Adrenal gland (tissue), 19 donors: ENCODE measurements at places on chromosomes 4 and X. TPM values are rescaled to one million over a fixed set of nuclear protein-coding genes. Genes with fewer than 3 reads are reported as not detected.
A peak's percentile ranks its signal among the peaks of the same experiment; 100 is the strongest.

GRCh38 chr4:21962691-21963090 is 14.1 kb upstream of the KCNIP4 start:
- no peak for DNase-seq

DNA sequence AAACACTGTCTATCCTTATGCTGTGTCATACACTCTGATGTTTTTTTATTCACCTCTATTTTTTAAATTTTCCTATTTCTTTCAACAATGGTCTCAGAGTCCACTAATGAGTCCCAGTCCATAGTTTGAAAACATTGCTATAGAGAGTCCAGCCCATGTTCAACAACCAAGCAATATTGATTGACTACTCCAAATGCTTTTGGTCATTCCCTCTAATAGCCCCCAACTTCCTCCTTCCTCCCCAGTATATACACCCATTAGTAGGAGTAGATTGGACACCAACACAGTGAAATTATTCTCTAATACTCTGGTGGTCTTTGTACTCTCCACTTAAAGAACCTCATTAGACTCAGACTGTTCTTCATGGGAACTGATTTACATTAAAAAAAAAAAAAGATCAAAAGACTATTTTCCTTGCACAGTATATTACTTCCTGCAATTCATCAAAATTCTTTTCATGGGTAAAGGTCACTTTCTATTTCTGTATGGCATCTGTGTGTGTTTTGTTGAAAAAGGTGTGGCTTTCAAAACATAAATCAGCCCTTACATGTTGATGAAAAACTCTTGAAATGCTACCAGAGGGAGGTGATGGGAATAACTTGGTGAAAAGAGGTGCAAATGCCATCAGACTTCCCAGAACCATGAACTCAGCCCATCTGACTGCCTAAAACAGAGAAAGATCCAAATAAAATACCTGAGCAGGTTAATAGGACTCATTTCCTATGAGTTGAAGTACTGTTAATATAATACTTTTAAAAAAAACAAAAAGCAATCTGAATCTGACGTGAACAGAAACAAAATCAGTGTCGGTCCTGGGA is 250.3 kb upstream of the KLF3 start:
- no peak for DNase-seq

- no peak for DNase-seq
These were observed 35.2 kb upstream of the TADA2B start for GRCh38 chr4:7007944-7008343.

GRCh38 chr4:98838977-98839618 is 89.8 kb downstream of the EIF4E start:
- no peak for DNase-seq

TMPRSS11B gene
- polyA plus RNA-seq: not detected

USP26 gene
- polyA plus RNA-seq: not detected

GRCh38 chrX:97563531-97564133 is 679.9 kb downstream of the RPA4 start:
- peak; percentile 71 for DNase-seq

DNA sequence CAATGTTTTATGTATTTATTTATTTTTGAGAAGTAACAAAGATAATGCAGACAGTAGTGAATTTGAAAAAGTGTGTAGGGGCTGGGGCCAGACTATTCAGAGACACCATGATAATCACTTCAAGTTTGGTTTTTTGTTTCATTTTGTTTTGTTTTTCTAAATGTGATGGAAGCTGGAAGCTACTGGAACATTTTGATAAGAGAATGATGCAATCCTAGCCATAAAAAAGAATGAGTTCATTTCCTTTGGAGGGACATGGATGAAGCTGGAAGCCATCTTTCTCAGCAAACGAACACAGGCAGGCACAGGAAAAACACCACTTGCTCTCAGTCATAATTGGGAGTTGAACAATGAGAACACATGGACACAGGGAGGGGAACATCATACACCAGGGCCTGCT is 706.6 kb upstream of the EPHA5 start:
- no peak for DNase-seq

GRCh38 chrX:28205905-28206304 is 224.7 kb upstream of the DCAF8L1 start:
- DNase-seq: no peak

DNA sequence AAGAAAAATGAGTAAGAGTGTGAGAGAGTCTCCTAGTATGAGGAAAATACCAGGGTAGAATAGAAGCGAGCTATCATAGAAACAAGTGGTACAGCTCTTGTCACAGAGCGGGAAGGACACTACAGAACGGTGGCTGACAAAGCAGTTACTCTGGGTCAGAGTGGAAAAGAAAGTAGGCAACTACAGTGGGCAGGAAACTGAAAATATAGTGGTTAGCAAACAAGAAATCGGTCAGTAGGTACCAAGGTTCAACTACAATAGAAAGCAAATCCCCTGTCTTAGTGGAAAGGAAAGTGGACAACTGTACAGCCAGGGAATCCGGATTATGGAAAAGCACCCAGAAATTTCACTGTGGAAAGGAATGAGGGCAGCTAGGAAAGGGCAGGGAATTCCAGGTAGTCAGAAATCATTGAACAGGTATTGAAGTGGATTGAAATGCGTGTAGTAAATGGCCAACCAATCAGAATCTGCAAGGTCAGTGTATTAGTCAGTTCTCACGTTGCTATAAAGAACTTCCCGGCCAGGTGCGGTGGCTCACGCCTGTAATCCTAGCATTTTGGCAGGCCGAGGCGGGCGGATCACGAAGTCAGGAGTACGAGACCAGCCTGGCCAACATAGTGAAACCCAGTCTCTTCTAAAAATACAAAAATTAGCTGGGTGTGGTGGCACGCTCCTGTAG is 219.6 kb upstream of the DIAPH2 start:
- DNase-seq: no peak

- DNase-seq: no peak
These were observed 159.6 kb downstream of the PTTG2 start for GRCh38 chr4:38119668-38120385.

SAGE1 gene
- 0.03 TPM for polyA plus RNA-seq

DNA sequence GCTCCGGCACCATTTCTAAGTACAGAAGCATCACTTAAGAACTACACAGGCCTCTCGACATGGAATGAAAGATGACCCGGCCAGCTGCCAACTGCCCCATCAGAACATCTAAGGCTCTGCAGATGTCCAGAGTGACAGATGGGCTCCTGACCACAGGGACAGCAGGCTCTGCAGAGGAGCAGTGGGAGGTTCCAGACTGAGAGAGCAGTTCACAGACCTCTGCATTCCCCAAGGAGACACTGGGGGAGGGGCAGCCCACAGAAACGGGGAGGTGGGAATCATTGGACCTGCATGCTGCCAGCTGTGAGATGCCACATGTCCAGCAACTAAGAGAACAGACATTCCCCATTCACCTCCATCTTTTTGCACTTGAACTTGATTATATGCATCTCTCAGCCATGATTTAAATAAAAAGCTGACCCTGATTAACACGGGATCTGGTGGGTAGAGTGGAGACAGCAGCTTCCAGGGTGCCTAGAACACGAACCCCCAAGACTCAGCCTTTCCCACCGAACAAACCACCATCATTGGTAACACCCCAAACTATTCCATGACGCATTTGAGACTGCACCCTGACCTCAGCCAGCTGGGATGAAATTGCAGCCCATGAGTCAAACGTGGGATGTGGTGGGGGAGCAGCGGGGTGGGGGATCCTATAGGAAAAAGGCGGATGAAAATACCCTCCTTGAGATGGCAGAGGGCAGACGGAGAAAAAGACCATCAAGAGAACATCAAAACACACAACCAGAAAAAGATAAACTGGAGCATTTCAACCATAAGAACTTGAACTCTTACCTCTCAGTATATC is 47.2 kb downstream of the AFAP1 start:
- DNase-seq: no peak

- no peak for DNase-seq
These were observed 27.4 kb downstream of the FAM149A start for GRCh38 chr4:186131935-186132334.

- DNase-seq: no peak
These were observed 336.2 kb downstream of the SLC7A11 start for GRCh38 chr4:137905930-137906329.

DNA sequence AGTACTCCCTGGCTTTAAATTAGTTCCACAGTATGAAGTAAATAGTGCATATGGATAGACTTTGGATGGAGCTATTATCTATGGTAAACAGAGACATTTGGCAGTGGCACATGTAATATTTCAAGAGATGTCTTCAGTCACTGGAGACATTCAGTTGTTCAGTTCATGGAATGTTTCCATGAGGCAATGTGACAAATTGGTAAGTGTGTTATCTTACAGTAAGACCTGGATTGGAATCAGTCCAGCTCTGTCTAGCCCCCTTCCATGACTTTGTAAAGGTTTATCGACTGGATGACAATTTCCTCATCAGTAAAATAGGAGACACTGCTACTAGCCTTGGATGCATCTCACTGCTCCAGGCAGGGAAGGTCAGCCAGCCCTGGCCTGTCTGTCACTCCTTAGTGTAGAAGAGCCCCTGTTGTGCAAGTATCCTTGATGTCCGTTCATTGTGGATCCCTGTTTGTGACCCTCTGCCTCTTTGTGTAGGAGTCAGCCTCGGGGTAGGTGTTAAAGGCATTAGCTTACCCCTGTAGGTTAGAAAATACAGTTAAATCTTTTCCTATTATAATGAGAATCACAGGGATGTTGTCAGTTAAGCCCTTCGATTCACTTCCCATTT is 335.9 kb downstream of the ANK2 start:
- DNase-seq: no peak

GRCh38 chr4:30696191-30696590 is 24.0 kb upstream of the PCDH7 start:
- DNase-seq: no peak

XAGE1A gene
- not detected for polyA plus RNA-seq

DNA sequence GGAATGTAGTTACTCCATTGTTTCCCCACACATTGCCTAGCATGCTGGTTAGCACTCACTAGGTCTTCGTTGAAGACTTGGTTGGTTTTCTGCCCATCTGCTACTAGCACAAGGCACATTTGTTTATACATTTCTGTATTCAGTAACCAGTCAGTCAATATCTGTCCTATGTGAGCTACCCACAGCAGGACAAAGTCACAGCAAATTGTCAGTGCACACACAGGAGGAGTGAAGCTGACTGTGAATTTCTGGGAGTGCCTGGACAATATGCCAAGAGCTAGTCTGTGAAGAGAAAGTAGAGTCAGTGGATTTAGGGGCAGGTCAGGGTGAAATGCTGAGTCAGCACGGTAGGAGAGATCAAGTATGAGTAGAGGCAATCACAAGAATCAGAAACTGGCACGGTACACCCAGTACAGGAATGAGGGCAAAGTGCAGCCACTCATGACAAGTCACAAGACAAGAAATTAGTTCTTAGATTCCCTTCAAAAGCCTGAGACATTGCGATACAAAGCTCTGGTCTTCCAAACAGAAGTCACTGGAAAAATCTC is 1049.8 kb upstream of the POU3F4 start:
- no peak for DNase-seq

F8A2 gene
- polyA plus RNA-seq: not detected

GRCh38 chrX:113412106-113412505 is 571.5 kb upstream of the AMOT start:
- no peak for DNase-seq

GRCh38 chrX:7606039-7606652 is 236.8 kb upstream of the VCX start:
- DNase-seq: no peak

GRCh38 chr4:155818639-155819038 is 47.4 kb downstream of the ASIC5 start:
- DNase-seq: no peak

GLRA2 gene
- polyA plus RNA-seq: not detected

DNA sequence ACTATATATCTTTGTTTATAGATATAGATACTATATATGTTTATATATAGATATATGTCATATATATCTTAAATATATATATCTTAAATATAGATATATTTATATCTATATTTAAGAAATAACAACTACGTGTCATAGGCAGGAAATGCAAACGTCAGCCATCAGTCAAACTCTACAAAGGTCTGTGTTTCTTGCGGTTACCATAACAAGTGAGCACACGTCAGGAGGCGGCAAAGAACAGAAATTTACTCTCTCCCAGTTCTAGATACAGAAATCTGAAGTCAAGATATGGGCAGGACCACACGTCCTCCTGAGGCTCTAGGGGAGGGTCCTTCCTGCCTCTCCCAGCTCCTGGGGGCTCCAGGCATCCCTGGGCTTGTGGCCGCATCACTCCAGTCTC is 6.5 kb downstream of the PLCXD1 start:
- no peak for DNase-seq

GRCh38 chr4:100257567-100257966 is 67.3 kb upstream of the DDIT4L start:
- DNase-seq: no peak
